Lower lobe of right lung (tissue), 2 donors: ENCODE measurements at places on chromosomes 5 and 9.

GRCh38 chr5:14187157-14187556 lies 44.0 kb downstream of the TRIO start:
- H3K4me3 ChIP-seq = no peak overlapping the region
- H3K36me3 ChIP-seq = no peaks in the 10 kb centered on the region
- H3K4me1 ChIP-seq = peaks cover 80% of the 10 kb centered on the region

DNA sequence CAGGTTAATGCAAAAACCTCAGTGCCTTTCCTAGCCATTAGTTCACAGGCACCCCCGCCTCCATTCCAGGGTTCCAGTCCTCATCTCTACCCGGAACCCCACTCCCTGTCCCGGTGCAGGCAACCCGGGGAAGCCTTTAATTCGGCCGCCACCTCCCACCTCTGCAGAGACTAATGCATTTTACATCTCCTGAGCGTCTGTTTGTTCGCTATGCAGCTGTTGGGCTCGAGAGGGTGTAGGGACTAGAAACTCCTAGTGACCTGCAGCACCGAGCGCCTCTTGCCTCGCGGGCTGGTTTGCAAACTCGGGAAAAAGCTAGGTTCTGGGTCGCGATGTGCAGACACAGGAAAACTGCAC lies 3.6 kb downstream of the GDNF start:
- no peak overlapping the region for H3K4me3 ChIP-seq
- no peaks in the 10 kb centered on the region for H3K36me3 ChIP-seq
- H3K4me1 ChIP-seq = peaks cover 41% of the 10 kb centered on the region
- DNase-seq = no peak
- H3K27me3 ChIP-seq = peaks cover 92% of the 10 kb centered on the region

GRCh38 chr5:61596265-61596664 lies 264.2 kb downstream of the ZSWIM6 start:
- H3K27ac ChIP-seq = no peak overlapping the region
- no peaks in the 10 kb centered on the region for H3K36me3 ChIP-seq
- H3K4me1 ChIP-seq = peaks cover 7% of the 10 kb centered on the region
- no peak for DNase-seq
- H3K27me3 ChIP-seq = no peaks in the 10 kb centered on the region

DNA sequence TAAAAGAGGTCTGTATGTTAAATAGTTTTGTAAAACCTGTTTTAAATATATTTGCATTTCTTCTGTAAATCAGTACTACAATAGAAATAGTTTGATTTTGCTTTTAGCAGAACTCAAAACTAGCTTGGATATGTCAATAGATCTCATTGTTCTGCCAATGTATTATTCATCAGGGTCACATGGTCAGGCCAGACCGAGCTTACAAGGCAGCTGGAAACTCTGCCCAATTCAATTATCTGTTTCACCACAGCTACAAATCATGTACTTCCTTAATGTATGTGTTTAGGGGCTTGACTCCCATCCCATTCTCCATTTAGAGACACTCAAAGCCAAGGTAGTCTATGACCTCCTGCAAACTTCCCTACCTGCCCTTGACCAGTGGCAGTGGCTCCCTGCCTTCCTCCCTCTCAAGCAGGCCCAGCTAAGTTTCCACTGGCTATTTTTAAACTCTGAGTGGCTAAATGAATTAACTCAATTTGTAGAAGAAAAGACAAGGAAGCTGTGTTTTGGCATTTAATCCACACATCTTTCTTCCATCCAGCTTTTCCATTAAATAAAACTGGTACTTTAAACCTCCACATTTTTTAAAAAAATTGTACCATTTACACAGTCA lies 46.4 kb upstream of the SELENOP start:
- H3K4me1 ChIP-seq = peaks cover 6% of the 10 kb centered on the region
- DNase-seq = no peak
- no peaks in the 10 kb centered on the region for H3K27me3 ChIP-seq
- no peaks in the 10 kb centered on the region for H3K36me3 ChIP-seq

DNA sequence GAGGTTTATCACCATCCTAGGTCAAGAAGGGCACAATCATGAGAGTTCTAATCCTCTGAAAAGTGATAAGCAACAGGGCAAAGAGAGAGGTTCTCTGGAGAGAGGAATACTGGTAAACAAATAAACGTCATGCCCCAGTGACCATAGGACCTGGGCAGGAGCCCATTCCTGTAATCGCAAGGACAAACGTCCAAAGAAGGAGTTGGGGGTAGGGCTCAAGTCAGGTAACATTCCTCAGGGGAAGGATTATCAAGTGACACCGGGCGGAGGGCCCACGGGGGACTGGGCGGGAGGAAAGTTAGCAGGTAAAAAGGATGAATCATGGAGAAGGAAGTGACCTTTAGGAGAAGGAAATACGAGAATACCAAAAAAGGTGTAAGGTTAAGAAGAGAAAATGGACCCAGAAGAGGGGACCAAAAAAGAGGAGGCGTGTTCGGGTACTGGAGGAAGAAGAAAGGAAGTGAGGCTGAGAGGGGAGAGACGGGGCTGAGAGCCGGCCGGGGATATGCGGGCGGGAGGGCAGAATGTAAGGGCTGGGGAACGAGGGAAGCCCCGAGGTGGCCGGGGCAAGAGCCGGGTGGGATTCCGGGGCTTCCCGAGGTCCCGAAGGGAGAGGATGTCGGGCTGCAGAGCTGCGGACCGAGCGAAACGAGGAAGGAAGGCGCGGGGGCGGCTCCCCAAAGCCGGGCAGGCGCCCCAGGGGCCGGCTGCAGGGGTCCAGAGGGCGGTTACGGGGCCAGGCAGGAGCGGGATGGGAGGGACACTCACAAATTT lies 583 bp downstream of the DIAPH1 start:
- peak overlapping the region; percentile 89 for H3K4me3 ChIP-seq
- H3K4me1 ChIP-seq = peaks cover 25% of the 10 kb centered on the region
- peak overlapping the region; percentile 96 for H3K27ac ChIP-seq

GRCh38 chr5:181189962-181190710 lies 14.9 kb downstream of the TRIM7 start:
- DNase-seq = no peak
- peaks cover 18% of the 10 kb centered on the region for H3K4me1 ChIP-seq
- H3K27ac ChIP-seq = peak overlapping the region; percentile 89
- H3K36me3 ChIP-seq = no peaks in the 10 kb centered on the region
- peak overlapping the region; percentile 84 for H3K4me3 ChIP-seq

- H3K27me3 ChIP-seq = no peaks in the 10 kb centered on the region
- no peak for DNase-seq
- peaks cover 9% of the 10 kb centered on the region for H3K4me1 ChIP-seq
- H3K27ac ChIP-seq = no peak overlapping the region
- H3K36me3 ChIP-seq = no peaks in the 10 kb centered on the region
- no peak overlapping the region for H3K4me3 ChIP-seq
Measured at GRCh38 chr9:129586685-129587084, 34.2 kb downstream of the C9orf50 start.

DNA sequence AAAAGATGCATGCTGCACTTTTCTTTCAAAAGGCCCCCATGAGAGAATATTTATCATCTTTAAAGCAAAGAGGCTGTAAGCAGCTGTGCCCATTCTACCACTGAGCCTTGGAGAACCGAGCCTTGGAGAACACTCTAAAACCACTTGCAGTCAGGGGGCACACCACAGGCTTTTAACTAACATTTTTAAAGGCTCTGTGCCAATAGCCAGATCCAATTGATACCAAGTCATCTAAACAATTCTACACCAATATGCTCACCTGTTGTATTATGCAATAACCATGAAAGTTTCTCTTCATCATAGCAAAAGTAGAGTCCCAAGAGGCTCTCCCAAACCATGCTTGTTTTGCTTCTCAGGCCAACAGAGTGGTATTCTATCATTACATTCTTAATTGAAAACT lies 1090.5 kb upstream of the SEMA6A start:
- H3K36me3 ChIP-seq = no peaks in the 10 kb centered on the region
- H3K4me1 ChIP-seq = no peaks in the 10 kb centered on the region
- DNase-seq = no peak

- H3K4me1 ChIP-seq = peaks cover 35% of the 10 kb centered on the region
- no peak overlapping the region for H3K27ac ChIP-seq
- no peaks in the 10 kb centered on the region for H3K36me3 ChIP-seq
- peaks cover 21% of the 10 kb centered on the region for H3K27me3 ChIP-seq
- H3K4me3 ChIP-seq = no peak overlapping the region
Measured at GRCh38 chr5:135460246-135461033, 8.3 kb upstream of the TIFAB start.

- H3K4me3 ChIP-seq = no peak overlapping the region
- no peak overlapping the region for H3K27ac ChIP-seq
- peaks cover 1% of the 10 kb centered on the region for H3K4me1 ChIP-seq
- DNase-seq = no peak
- H3K36me3 ChIP-seq = peaks cover 53% of the 10 kb centered on the region
Measured at GRCh38 chr5:179862891-179863290, 4.3 kb upstream of the MRNIP start.

DNA sequence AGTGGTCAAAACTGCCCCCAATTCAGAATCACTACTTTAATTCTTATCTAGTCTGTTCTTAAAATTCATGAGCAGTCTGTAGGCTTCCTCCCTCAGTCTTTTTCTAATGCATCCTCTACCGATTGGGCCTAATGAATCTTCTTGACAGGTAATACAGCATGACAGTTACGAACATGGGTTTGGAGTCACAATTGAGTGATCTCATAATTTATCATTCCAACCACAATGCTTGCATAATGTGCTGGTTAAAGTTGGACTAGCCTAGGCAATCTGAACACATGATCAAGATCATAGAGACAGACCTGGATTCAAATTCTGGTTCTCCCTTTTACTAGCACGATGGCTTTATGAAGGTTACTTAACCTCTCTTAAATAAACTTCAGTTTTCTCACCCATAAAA lies 33.1 kb upstream of the SETD9 start:
- no peak overlapping the region for H3K4me3 ChIP-seq
- H3K36me3 ChIP-seq = peaks cover 95% of the 10 kb centered on the region
- no peak for DNase-seq
- no peak overlapping the region for H3K27ac ChIP-seq

- no peak overlapping the region for H3K27ac ChIP-seq
- H3K27me3 ChIP-seq = no peaks in the 10 kb centered on the region
- peaks cover 51% of the 10 kb centered on the region for H3K36me3 ChIP-seq
- DNase-seq = no peak
- no peaks in the 10 kb centered on the region for H3K4me1 ChIP-seq
Measured at GRCh38 chr5:66021585-66021984, 95.2 kb downstream of the ERBIN start.

DNA sequence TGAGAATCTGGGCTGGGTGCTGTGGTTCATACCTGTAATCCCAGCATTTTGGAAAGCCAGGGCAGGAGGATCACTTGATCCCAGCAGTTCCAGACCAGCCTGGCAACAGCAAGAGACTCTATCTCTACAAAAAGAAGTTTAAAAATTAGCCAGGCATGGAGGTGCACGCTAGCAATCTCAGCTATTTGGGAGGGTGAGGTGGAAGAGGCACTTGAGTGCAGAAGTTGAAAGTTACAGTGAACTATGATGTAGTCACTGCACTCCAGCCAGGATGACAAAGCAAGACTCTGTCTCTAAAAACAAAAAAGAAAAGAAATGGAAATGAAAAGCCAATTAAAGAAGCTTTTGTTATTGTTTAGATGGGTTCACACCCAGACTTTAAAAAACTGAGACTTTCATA lies 131.6 kb upstream of the RASA1 start:
- no peak for DNase-seq
- H3K36me3 ChIP-seq = no peaks in the 10 kb centered on the region
- H3K4me3 ChIP-seq = no peak overlapping the region
- no peaks in the 10 kb centered on the region for H3K27me3 ChIP-seq

DNA sequence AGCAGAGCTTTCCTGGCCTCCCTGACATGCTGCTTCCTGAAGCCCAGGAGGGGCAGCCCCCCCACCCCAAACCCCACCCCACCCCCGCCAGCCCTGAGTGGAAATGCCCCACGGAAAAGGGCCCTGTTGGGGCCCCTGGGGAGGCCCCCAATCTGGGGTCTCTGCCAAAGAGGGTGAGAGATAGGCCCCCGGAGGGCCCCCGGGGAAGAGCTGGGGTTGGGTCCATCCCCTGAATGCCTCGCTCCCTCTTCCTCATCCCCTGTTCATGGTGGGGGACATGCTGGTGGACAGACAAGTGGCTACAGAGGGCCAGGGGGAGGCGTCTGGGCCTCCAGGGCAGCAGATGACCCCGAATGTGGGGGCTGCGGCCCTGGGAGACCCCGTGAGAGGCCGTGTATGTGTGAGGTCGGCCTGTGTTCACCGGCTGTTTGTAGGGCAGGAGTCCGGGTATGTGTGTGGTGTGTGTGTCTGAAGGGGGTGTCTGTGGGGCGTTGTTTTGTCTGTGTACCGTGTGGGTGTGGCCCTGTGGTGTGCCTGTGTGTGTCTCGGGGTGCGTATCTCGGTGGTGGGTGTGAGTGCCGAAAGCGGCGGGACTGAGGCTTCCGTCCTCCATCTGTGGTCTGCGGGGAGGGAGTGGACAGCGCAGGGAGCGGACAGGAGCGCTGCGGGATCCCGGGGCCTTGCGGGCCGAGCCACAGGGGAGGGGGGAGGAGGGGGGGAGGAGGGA lies 11.3 kb downstream of the C9orf50 start:
- H3K4me3 ChIP-seq = peak overlapping the region; percentile 62
- peak; percentile 68 for DNase-seq
- peaks cover 8% of the 10 kb centered on the region for H3K27me3 ChIP-seq
- no peaks in the 10 kb centered on the region for H3K36me3 ChIP-seq
